Left renal cortex interstitium (tissue), 4 donors: ENCODE measurements at places on chromosomes 1 and 21. TPM values are rescaled to one million over a fixed set of nuclear protein-coding genes. Genes with fewer than 3 reads are reported as not detected.

GRCh38 chr1:33346927-33347649 lies 26.2 kb upstream of the A3GALT2 start:
- no peak for DNase-seq

- DNase-seq: no peak
Observed at GRCh38 chr1:166282391-166283137, 115.8 kb upstream of the FAM78B start.

The SLC25A24 gene
- polyA plus RNA-seq: 58.7 TPM

DNA sequence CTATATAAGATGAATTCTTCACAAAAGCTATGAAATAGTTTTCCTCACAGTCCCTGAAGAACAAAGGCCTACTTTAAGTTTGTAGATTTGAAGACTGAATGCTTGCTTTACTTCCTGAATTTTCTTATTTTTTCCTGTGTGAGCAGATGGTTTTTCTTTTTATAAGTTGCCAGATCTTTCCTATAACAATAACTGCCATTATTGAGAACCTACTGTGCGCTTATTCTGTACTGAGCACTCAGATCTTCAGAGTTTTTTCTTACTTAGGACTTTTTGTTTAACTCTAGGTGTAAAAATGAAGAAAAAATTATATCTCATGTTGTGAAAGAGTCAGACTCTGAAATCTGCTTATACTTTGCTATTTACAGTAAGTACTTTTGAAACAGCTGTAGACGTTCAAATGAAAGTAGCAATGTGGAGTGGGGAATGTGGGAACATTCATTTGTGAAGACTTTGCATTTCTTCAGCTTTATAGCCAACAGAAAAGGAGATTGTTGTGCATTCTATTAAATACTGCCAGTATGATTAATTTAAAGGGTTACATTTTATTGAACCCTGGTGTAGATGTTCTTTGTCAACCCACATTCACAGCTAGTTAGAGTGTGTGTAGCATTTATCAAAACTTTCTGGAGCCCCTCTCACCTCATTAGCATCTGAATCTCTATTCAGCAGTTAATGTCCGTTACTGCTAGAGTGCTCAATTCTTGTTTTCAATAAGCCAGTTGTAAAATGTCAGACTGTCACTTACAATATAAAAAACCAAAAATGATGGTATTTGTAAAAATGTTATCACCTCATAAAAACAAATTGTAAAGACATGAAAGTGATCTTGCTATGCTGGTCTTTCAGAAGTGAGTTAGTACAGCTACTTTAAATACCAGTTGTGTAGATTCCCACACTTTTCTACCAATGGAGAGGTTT lies 29.0 kb downstream of the NFIA start:
- no peak for DNase-seq

- DNase-seq: no peak
Observed at GRCh38 chr1:157189096-157189495, 50.9 kb upstream of the ETV3 start.

DNA sequence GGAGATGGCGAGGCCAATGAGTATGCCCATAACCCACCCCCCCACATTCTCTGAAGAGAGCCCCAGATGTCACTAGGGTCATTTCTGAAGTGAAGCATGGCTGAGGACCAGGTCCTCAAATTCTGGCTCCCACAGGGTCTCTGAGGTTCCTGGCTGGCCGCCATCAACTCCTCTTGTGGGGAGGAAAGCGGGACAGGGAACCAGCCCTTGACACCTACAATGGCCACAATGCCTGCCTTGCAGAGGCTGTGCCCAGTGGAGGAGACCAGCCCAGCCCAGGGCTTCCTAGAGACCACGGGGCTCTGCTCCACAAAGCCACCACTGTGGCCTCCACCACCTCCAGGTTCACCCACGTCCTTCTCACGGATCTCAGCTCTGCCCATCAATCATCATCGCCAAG lies 120.1 kb upstream of the ARHGEF16 start:
- no peak for DNase-seq

The SERINC2 gene
- polyA plus RNA-seq: 41.3 TPM

The PTGFR gene
- 0.28 TPM for polyA plus RNA-seq

The DSCAM gene
- 0.14 TPM for polyA plus RNA-seq

- DNase-seq: no peak
Observed at GRCh38 chr1:154938604-154939399, 2.3 kb upstream of the PMVK start.

DNA sequence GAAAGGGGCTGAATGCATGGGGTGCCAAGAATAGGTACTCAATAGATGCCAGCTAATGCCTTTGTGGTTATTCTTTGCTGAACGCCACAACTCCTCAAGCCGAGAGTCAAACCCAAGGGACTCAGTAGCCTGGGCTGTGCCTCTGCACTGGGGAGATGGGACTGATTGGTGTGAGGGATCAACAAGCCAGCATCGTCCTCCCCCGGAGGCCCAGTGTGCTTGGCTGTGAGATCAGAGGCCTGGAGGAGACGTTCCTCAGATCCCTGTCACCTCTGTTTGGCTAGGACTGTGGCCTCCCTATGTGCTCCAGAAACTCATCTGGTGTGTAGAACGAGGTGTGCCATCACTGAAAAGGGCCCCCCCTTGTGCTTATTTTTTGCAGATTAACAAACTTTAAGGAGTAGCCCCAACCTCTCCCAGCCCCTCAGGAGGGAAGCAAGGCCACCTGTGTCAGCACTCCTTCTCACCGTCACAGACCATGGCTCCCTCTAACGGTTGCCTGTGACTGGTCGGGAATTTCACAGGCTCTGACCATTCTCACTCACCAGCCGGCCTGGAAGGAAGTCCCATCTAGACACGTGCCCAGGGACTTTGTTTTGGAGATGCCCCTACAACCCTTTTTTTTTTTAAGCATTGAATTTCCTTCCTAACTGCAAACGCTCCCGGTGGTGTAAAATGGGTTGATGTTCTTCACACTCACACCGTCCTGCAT lies 194.0 kb upstream of the VAMP3 start:
- no peak for DNase-seq

GRCh38 chr21:22468893-22469292 lies 1470.7 kb downstream of the NCAM2 start:
- no peak for DNase-seq

- DNase-seq: no peak
Observed at GRCh38 chr1:176669782-176670181, 206.8 kb downstream of the PAPPA2 start.

The TINAGL1 gene
- polyA plus RNA-seq: 44.3 TPM

The CD48 gene
- polyA plus RNA-seq: 1.5 TPM

- peak; percentile 97 for DNase-seq
Observed at GRCh38 chr1:201154389-201155165, at the start of gene TMEM9. Gene TMEM9, minus strand, starts transcription at chr1:201154474. Its CDS starts 551 bp downstream, at chr1:201153923.

- no peak for DNase-seq
Observed at GRCh38 chr1:211697356-211697755, 21.9 kb upstream of the NEK2 start.

DNA sequence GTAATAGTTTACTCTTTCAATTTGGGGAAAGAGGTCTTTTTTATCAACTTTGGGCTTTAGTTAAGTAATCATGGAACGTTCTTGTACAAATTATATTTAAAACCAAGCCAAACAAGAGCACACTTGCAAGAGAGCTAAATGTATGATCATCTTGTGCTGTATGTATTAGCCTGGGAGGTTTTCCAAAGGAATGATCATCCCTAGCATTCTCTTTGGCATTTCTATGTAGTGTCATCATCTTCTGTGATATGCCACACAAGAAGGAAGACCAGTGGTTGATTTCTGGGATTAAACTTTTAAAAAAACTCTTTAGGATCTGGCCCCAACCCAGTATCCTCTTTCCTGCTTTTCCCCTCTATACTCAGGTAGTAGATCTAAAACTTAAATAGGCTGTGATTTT lies 38.4 kb upstream of the KCNQ4 start:
- no peak for DNase-seq

GRCh38 chr1:63914706-63915105 lies 140.9 kb downstream of the ROR1 start:
- DNase-seq: no peak

DNA sequence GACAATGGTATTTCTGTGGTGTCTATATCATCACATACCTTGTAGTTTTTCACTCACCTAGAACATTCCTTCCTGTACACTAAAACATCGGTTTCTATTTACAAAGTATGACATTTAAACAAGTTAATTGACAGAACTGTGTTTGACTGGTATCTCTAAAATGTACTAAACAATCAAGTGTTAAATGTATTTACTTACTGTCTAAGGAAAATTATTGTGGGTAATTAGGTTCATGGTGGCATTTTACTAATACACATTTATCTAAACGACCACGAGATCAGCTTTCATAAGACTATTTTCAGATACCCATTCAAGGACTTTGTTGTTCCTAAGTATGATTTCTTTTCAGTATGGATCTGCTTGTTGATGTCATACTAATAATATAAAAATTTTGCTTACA lies 115.2 kb downstream of the ADGRL2 start:
- no peak for DNase-seq

GRCh38 chr1:100134872-100135271 lies 1.9 kb downstream of the TRMT13 start:
- DNase-seq: no peak

- DNase-seq: no peak
Observed at GRCh38 chr1:3132660-3133059, 63.7 kb downstream of the PRDM16 start.

DNA sequence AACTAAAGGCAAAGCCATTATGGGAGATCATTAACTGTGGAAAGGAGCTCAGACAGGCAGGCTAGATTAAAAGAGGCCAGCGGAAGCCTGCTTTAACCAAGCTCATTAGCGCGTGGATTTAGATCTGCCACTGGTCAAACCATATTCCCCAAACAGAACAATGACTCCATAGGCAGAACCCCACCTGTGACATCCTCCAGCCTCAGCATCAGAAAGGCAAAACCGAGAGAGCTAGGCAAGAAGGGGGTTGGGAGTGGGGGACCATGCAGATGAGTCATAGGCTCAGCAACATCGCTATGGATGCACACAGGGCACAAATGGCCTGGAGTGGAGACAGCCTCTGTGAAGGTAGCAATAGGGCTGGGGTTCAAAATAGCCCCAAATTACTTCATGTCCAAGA lies 20.6 kb downstream of the MKNK1 start:
- no peak for DNase-seq

DNA sequence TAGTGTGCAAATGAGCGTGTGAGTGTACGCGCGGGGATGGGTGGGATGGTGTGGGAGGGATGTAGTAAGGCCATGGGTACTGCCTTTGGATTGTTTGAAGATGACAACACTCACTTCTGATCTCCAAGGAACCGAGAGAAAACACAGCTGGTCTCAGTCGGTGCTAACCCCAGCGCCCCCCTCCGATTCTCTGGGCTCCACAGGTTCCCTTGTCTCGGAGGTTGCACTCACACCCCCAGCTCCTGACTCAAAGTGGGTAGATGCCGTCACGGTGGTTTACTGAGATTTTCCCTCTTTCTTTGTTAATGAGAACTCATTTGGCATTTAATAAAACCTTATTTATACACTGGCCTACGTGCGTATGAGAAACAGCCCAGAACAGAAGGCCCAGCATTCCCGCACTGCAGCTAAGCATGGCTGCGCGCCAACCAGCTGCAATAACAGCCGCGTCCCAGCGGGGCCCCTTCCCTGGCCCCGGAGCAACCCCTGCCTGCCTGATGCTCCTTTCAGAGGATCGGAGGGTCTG lies 25.8 kb downstream of the ABCA4 start:
- DNase-seq: no peak

The NR5A2 gene
- 2.6 TPM for polyA plus RNA-seq

DNA sequence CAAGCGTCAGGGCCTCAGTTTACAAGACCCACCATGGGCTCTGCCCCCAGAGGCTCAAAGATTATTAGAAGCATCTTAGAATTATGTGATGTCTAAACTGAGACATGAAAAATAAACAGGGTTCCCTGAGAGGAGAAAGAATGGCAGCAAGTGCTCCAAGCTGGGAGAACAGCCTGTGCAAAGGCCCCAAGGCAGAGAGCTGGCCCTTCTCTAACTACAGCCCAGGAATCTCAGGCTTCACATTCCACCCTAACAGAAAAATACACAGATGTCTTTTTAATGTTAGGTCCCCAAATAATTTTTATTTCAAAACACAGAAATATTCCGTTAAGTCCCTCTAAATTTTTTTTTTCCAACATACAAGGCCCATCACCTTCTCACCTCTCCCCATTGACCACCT lies 21.7 kb downstream of the SSBP3 start:
- DNase-seq: no peak

GRCh38 chr1:46969014-46969619 lies 27.8 kb upstream of the CYP4A11 start:
- no peak for DNase-seq

The ANKRD34A gene
- 0.79 TPM for polyA plus RNA-seq

The CIART gene
- 6.7 TPM for polyA plus RNA-seq

The BCL2L15 gene
- polyA plus RNA-seq: 1.6 TPM

- no peak for DNase-seq
Observed at GRCh38 chr1:226394462-226394861, 13.4 kb downstream of the PARP1 start.

DNA sequence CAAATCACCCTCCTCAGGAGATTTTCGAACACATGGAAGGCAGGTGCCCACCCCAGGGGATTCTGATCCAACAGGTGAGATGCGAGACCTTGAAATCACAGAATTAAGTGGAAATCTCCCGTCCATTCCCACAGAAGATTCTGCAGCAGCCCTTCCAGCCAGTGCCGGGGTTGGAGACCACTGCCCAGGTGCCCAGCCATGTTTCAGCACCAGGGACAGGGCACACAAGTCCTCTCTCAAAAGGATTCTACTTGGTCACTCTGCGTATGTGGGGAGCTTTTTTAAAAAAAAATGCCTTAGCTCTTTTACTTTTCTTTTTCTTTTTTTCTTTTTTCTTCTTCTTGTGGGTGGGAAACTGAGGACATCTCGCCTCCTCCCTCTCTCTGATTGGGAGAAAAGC lies 80.7 kb downstream of the VWA5B1 start:
- peak; percentile 49 for DNase-seq

The AADACL4 gene
- polyA plus RNA-seq: 2.4 TPM

The MROH9 gene
- polyA plus RNA-seq: not detected
